Substantia nigra (tissue), 51 donors: ENCODE measurements at places on chromosomes 7 and 10.

- no peak for DNase-seq
These were observed 22.2 kb upstream of the WNT16 start for GRCh38 chr7:121306565-121306964.

- no peak for DNase-seq
These were observed 27.8 kb downstream of the HEPACAM2 start for GRCh38 chr7:93198472-93198871.

DNA sequence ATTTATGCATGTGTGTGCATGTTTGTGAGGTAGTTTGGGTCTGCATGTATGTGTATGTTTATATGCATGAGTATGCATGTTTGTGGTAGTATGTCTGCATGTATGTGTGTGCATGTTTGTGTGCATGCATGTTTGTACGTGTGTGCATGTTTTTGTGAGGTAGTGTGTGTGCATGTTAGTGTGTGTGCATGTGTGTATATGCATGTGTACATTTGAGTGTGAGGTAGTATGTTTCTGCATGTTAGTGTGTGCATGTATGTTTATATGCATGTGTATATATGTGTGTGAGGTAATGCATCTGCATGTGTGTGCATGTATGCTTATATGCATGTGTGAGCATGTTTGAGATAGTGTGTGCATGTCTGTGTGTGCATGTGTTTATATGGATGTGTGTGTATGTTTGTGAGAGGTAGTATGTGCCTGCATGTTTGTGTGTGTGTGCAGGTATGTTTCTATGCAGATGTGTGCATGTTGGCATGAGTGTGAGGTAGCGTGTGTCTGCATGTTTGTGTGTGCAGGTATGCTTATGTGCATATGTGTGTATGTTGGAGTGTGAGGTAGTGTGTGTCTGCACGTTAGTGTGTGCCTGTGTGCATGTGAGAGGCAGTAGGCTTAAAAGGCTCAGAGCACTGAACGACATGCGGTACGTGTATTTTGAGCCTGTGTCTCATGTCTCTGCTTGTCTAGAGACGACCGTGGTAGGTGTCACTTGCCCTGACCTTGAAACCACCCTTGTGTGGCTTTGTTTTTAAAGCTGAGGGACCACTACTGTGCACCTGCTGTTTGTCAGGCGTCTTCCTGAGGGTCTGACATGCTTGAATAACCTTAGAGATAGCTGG, 43.7 kb downstream of the PFKP start:
- DNase-seq = no peak

DNA sequence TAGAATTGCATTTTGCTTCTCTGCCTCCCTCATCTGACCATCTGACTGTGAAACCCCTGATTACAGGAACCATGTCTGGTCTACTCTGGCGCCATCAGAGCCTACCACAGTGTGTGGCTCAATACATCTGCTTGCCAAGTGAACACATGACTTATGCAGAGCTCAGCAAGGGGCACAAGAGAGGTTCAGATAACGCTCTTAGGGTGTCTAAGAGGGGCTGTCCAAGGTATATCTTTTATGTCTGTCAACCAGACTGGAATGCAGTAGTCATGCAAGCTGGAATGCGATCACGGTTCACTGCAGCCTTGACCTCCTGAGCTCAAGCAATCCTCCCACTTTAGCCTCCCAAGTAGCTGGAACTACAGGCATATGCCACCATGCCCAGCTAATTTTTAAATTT, 10.3 kb upstream of the RRP12 start:
- no peak for DNase-seq

- DNase-seq = no peak
These were observed 63.4 kb downstream of the CAV1 start for GRCh38 chr7:116588225-116588624.

DNA sequence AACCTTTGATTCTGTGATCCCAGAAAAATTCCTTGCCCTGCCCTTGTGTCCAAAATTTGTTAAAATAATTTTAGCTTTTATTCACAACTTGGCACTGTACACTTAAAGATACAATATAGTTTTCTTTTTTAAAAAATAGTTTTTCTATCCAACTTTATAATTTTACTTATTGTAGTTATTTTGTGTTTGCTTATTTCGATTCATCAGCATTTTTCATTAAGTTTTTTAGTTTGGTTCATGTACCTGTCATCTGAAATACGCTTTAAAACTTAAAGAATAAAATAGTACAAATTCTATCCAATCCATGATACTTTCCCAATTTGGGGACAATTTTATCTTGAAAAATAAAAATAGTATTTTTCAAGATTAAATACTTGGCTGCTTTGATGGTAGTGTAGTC, 514.8 kb downstream of the AUTS2 start:
- DNase-seq = no peak

GRCh38 chr7:87445897-87446296, 29.6 kb downstream of the ABCB4 start:
- DNase-seq = no peak
